ENCODE measurements at places on chromosomes 7 and 10.

- DNase-seq: no peak
Observed at GRCh38 chr10:125294109-125294508, 133.7 kb upstream of the CTBP2 start.

- DNase-seq: no peak
Observed at GRCh38 chr10:132465889-132466519, 69.0 kb downstream of the PWWP2B start.

DNA sequence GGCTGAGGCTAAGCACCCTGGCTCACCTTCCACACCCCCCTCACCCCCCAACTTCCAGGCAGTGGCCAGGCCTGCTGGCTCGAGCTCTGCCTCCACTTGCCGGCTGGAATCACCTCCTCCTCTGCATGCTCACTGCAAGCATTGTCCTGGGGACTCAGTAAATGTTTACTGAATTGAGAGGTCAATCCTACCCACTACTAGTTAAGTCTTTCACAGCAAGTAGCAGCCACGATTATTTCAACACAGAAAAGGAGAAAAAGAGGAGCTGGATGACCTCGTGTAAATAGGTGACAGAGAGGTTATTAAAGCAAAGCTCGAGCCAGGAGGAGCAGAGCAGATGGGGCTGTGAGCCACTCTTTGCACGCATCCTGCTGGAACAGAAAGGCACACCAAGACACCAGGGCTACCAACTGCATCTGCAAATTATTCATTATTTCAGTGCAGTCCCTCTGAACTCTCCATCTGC lies 32.1 kb downstream of the HIPK2 start:
- no peak for DNase-seq

DNA sequence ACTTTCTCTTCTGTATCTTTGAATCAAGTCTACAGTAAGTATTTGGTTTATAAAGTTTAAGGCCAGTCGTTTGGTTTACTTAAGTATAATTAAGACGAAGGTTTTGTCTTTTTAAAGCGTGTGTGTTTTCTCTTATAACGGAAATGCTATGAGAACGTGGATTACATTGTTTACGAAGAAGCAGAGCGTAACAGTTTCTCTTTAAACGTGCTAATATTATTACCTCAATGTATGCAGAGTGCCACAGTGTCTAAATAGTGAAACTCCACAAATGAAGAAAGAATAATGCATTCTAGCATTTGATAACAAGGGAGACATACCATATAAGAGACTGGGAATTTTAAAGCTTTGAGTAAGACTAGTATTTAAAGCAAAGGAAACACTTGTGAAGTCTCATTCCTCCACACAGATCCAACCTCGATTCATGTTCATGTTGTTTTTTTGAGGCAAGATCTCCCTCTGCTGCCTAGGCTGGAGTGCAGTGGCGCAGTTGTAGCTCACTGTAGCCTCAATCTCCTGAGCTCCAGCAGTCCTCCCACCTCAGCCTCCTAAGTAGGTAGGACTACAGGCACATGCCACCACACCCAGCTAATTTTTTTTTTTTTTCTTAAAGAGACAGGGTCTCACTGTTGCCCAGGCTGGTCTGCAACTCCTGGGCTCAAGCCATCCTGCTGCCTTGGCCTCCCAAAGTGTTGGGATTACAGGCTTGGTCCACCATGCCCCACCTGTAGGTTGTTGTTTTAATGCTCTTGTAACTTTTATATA lies 75.1 kb downstream of the ANKRD61 start:
- no peak for DNase-seq

DNA sequence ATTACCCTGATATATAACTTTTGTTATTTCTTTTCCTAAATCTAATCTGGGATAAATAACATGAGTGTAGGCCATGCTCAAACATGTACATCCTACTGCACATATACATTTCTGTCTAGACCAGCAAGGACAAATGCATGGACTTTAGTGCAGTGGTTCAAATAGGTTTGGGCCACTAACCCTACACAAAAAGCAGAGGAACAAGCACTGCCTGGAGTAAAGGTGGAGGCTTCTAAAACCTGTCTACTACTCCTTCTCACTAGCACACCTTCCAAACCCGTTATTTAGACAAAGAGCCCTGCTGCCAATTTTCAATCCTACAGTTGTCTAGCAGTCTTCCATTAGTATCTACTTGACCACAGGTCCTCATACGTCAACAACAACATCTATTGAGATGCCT lies 34.8 kb downstream of the SGCE start:
- no peak for DNase-seq

DNA sequence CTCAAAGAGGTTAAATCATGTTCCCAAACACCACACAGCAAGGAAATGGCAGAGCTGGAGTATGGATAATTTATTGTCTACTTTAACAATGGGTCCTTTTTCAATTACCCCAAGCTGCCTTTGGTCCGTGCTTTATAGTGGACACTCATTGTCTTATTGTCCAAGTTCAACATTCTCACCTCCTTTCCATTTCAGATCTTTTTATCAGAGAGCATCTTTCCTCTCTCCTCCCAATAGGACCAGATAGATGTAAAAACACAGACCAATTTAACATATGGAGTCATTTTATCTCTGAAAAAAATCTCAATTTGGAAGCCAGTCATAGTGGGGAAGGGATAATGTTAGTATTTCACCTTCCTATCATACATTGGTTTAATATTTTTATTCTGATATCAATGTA lies 83.5 kb upstream of the WAC start:
- DNase-seq: no peak

- no peak for DNase-seq
Observed at GRCh38 chr7:2471022-2471329, 5.2 kb downstream of the GRIFIN start.

DNA sequence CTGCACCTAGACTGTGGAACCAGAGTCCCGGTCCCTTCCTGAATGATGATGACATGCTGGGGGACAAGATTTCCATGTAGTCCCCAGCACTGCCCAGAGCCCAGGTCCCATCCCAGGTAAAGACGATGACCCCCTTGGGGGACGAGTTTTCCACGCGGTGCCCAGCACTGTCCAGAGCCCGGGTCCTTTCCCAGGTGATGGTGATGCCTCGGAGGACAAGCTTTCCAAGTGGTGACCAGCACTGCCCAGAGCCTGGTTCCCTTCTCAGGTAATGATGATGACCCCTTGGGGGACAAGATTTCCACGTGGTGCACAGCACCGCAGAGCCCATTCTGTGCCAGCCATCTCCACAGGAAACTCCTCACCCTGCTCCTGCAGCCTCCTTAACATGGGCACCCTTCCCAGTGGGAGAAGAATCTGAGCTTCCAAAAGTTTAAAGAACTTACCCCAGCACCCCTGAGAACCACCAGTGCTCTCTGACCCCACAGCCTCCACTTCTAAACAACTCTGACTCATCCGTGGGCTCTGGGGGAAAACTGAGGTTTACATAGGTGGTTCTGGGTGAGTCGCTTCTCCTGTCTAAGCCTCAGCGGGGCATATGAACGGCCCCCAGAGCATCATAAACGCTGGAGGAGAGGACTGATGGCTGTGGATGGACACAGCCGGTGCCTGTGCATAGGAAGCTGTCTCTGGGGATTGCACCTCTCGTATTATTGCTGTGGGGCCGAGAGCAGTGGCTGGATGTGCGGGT lies 233.2 kb downstream of the TCERG1L start:
- no peak for DNase-seq

GRCh38 chr7:91280185-91280584 lies 16.0 kb downstream of the FZD1 start:
- no peak for DNase-seq

DNA sequence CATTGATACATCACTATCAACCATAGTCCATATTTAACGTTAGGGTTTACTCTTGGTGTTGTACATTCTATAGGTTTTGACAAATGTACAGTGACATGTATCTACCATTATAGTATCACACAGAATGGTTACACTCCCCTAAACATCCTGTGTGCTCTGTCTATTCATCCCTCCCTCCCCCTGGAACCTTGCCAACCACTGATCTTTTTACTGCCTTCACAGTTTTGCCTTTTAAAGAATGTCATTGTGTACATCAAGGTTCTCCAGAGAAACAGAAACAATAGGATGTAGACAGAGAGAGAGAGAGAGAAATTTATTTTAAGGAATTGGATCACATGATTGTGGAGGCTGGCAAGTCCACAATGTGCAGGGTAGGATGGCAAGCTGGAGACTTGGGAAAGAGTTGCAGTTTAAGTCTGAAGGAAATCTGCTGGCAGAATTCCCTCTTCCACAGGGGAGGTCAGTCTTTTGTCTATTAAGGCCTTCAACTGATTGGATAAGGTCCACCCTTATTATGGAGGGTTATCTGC lies 45.1 kb upstream of the CCNJ start:
- DNase-seq: no peak

DNA sequence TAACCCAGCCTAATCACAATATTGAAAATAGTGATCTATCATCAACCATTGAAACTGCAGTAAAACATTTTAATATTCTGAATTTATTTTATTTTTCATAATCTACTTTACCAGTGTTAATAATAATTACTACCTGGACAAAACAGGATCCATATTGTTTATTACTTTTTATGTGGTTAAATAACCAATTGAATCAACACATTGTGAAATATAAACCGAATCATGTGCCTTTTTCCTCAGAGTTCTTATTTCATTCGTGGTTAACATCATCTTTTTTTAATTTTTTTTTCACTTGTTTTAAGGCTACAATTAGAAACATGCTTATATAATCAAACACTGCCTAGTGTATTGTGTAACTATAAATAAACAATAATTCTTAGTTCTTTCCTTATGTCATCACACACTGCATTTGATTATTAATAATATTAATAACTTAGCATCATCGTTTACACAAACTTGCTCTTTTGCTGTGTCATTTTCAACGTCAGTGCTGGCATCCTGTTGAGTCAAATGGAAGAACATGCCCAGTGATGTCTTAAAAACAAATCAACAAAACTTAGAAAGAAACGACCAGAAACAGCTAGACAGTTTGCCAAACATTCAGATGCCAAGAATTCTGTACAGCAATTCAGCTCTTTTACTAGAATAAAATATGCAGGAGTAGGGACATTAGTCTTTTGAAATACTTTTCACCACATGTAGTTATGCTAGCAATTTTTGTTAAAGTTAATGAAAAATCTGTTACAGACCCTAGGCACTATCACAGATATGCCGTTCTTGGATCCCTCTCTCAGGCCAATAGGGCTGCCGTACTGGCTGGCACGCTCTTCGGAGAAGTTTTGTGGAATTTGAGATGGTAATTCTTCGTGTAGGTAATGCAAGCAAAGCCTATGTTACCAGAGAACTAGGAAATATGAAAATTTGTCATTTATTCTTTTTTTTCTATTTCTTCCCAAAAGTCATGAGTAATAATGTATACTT lies 330.4 kb upstream of the SEMA3A start:
- DNase-seq: no peak

GRCh38 chr7:151204383-151205032 lies 5.8 kb downstream of the H2BK1 start:
- no peak for DNase-seq

GRCh38 chr7:50266635-50267386 lies 37.7 kb upstream of the IKZF1 start:
- no peak for DNase-seq

DNA sequence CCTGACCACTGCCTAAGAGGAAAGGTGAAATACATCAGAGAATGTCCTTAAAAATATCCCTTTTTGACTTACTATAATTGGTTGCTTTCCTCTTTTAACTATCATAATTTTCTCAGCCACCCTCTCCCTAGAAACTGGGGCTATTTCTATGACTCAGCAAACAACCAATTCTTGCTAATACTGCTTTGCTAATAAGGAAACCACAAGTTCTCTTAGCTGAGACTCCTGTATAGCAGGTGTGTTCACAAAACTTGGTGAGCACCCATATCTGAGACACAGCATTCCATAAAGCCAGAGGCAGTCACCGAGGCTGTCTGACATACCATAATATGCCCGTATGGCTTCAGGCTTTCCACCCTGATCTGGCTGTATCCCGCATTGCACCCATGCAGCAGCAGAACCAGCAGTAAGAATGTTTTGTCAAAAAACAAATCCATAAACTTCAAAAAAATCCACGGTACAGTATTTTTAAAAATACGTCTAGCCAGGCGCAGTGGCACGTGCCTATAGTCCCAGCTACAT lies 191.7 kb upstream of the C7orf33 start:
- DNase-seq: no peak

DNA sequence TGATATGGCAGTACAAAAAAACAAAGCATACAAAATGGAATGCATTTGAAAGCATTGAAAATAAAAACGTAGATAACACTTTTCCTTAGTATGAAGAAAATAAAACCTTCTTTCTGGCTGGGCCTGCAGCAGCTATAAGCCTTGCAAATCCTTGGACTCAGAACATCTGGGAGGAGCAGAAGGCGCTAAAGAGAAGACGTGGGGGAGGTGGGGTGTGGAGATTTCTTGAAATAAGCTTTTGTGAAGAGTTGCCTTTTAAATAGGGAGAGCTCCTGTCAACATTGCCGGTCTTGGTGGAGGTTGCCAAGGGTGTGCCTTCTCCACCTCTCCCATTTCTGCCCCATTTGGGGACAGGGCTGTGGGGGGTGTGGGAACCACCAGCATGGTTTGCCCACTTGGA lies 128.7 kb downstream of the TMEM178B start:
- DNase-seq: no peak

DNA sequence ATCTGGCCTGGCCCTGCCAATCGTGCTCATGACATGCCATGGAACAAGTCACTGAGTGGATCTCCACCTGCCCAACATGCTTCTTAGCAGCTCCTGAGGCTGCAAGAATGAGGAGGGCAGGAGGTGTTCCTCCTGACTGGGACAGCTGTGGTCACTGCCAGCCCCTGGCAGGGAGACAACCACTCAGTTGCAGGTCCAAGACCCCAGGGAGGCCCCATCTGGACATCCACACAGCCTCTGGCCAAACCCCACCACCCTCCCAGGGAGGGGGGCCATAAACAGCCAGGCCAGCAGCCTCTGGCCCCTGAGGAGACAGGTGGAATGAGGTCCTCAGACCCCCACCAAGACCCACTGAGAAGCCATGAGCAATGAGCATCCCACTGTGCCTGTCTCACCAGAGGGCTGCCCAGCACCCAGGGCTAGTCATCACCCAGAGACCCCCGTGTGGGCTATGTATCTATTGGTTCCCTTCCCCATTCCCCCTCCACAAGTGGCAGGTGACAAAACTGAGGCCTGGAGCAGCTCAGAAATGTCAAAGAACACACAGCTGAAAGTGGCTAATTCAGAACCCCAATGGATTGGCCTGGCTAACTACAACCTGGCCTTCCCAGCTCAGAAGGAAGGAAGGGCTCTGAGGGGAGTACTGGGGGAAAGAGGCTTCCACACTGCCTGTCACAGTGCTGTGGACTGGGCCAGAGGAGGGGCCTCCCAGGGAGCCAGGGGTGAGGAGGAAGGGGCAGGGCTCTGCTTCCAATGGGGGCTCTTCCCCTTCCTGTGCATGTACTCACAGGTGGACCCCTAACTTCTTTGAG lies 3.0 kb downstream of the GPRIN2 start:
- DNase-seq: no peak

All from stimulated activated CD4-positive, alpha-beta T cell treated with anti-CD3 and anti-CD28 coated beads, TNF-alpha, amount 100 ng/mL, for 4 hours (primary cell).